AG04450 (cell line): ENCODE measurements at places on chromosomes 7 and 10. TPM values are rescaled to one million over a fixed set of nuclear protein-coding genes. Genes with fewer than 3 reads are reported as not detected.

The SPOCK2 gene
- 0.02 and 0.16 TPM in 2 replicates for polyA plus RNA-seq

The LBX1 gene
- not detected in 2 replicates for polyA plus RNA-seq

The GNGT1 gene
- polyA plus RNA-seq = not detected in 2 replicates

The VPS26A gene
- polyA plus RNA-seq = 26.9 and 44.4 TPM in 2 replicates

- DNase-seq = peak; percentile 43
Measured at GRCh38 chr10:44233561-44234482, 151.1 kb downstream of the CXCL12 start.

- no peak for DNase-seq
Measured at GRCh38 chr7:135877805-135878204, 99.4 kb downstream of the MTPN start.

DNA sequence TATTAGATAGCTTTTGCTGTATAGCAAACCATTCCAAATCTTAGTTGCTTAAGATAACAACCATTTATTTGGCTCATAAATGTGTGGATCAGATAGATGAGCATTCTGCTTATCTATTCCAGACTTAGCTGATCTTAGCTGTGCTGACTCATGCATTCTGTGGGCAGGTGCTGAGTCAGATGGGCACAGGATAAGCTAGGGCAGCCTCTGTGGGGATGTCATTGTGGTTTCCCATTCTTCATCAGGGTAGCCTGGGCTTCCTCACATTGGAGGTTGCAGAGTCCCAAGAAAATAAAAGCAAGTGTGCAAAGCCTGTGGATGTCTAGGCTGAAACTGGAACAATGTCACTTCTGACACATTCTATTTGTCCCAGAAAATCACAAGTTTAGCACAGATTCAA is 917.0 kb downstream of the TYW1 start:
- DNase-seq = no peak

DNA sequence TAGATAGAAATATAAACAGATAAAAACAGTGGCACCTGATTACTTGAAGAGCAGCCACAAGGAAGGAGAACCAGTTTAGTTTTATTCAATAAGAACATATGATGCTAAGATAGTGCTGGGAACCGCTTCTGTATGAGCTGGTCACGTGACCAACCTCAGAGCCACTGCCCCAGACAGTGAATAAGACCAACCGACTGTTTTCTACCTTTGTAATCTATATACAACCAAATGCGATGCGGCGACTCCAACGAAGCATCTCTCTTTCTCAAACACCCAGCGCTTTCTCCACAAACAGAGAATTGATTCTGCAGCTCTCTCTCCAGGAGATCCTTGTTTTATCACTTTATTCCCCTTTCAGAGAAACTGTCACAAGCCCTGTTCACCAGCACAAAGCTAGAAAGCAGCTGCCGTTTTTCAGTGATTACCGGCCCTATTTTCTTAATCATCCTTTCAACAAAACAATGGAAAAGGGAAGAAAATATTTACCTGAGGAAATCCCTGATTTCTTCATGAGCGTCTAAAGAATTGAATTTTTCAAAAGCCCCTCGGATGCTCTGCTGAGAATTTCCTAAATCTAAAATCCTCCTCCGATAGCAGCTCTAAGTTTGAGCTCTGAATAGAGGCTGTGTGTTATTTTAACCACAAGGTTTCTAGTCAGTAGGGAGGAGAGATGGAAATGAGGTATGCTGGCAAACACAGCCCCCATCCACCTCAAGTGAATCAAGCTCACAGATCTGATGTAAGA is 55.7 kb upstream of the JCAD start:
- DNase-seq = no peak

DNA sequence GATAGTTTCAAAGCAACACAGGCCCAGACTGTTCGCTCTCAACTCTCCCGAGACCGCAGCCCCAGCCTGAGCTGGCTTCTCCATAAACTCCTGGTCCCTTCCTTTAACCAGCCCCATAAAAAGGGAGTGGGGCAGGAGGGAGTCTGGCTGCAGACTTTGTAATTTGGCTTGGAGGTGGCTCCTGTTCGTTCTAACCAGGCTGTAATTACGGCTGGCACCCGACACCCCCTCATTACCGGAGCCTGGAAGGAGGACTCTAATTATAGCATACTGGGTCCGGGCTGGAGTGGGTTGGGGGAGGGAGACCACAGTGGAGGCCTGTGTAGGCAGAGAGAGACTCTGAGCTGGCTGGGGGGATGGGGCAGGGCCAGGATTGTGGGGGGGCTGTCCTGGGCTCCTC is 49.7 kb downstream of the UNC5B start:
- no peak for DNase-seq

- no peak for DNase-seq
Measured at GRCh38 chr7:148172920-148173319, 417.6 kb upstream of the C7orf33 start.

DNA sequence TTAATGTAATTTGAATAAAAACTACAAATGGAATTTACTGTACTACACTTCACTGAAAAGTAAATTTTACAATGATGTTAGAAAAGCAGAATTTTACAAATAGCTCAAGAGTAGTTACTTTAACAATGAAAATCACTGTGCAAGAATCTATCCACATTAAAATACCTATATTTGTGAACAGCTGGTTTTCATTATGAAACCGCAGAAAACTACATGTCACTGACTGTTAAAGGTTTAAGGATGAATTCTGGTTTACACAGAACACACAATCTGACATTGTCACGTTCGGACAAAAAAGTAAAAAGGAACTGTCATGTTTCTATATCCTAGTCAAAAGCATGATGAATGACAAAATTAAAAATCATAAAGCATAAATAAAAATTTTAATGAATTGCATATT is 415.3 kb upstream of the PRKCQ start:
- no peak for DNase-seq

DNA sequence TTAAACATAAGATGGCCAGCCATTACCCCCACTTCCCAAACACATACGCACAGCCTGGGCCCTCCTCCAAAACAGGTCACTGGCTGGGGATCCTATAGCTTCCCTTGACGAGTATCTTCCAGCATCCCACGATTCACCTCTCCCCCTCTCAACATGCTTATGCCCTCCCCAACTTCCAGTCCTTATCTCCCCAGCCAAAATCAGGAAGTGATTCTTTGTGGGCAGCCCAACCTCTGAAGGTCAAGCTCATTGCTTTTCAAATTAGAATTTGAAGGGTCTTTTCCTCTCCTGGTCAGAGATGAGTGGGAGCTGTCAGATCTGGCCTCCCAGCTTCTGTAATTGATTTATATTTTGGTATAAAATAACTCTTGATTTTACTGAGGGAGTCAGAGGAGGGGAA is 133.6 kb downstream of the ATXN7L1 start:
- DNase-seq = no peak

DNA sequence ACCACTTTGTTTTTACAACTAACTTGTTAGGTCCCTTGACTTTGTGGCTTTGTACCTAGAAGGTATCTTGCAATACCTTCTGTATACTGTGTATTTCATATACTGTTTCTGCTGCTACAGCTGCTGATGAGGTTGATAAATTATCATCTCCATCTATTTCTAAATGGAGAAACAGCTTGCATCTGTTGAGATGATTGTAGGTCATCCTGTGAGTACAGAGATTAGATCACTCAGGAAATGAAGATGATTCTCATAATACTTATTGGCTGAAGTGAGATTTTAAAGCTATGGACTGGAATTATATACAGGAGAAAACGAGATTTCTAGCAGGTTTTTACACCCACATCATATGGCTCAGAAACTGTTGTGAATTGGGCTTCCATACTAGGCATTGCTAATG is 280.5 kb downstream of the KCND2 start:
- no peak for DNase-seq

- no peak for DNase-seq
Measured at GRCh38 chr10:99915414-99915813, 94.3 kb downstream of the DNMBP start.

DNA sequence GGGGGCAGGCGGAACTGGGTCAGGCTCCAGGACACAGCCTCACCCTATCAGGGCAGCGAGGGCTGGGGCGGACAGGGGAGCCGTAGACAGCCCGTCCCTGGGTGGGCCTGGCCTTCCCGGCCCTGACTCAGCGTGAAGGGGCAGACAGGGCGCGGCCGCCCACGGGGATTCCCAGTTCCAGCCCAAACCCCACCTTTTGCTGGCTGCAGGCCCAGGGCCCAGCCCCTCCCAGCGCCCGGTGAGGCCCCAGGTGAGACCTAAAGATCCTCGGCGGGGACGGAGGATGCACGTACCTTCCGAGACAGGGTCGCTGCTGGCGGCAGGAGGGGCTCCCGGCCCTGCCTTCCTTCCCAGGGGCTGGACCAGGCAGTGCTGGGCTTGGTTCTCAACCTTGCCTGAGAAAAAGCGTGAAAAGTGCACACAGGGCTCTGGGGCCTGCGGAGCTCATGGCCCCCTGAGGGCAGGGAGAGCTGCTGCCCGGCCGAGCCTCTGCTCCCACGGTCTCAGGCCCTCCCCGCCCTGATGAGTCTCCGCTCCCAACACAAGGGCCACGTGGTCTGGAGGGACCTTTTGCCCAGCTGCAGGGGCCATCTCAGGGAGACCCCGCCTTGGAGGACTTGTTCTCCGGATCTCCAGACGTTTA is 43.9 kb upstream of the DNAJB6 start:
- no peak for DNase-seq

- no peak for DNase-seq
Measured at GRCh38 chr7:123761729-123762128, 12.9 kb upstream of the WASL start.

DNA sequence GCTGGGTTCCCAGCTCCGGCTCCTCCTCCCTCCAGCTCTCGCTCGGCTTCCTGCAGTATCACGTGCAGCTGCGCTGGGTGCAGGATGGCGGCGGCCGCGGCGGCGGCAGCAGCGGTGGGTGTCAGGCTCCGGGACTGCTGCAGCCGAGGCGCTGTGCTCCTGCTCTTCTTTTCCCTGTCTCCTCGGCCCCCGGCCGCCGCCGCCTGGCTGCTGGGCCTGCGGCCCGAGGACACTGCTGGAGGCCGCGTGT is at the start of gene CNNM1:
Gene CNNM1 (plus strand): TSS at position 53 of the 250 bp plus-strand sequence. CDS start 32 bp downstream, at position 85.
- no peak for DNase-seq

DNA sequence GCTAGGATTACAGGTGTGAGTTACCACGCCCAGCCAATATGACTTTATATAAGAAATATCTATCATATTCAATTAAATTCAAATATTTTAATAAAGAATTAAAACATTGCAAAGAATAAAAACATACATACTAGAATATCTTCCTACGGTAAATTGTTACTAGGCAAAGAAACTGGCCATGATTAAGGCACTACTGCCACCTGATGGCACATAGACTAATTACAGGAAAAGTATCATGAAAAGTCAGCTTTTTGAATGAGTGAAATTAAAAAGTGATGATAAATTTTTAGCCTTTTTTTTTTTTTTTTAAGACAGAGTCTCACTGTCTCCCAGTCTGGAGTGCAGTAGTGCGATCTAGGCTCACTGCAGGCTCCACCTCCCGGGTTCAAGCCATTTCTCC is 30.9 kb downstream of the MRPS33 start:
- DNase-seq = no peak

DNA sequence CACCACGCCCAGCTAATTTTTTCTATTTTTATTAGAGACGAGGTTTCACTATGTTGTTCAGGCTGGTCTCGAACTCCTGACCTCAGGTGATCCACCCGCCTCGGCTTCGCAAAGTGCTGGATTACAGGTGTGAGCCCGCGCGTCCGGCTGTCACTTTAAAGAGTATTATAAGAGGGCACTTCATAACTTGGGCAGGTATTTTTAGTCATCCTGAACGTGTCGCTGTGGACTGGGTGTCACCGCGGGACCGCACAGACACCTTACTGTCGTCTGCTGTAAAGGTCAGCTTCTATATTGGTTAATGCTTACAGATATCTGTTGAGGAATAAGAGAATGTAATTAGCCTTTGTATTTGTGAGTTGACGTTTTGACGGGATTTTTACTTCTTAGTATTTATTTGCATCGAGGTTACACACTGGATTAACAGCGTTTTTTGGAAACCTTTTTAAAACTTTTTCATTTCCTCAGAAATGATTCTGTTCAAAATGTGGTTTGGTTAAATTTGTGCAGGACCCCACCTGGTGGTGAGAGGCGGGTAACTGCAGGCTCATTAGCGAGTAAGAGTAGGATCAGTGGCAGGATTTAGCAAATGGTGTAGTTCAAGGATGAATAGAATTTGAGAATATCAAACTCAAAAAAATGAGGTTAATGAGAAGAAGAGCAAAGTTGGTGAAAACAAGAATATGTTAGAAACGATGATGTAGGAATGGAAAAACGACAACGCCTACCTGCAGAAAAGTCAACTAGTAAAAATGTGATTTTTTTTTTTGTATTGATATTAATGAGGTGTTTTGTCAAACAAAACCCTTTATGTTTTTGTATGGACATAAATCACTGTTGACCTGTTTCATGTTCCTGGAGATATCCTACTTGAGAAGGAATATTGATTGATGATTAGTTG is 3.2 kb downstream of the DNAJB6 start:
- DNase-seq = no peak

DNA sequence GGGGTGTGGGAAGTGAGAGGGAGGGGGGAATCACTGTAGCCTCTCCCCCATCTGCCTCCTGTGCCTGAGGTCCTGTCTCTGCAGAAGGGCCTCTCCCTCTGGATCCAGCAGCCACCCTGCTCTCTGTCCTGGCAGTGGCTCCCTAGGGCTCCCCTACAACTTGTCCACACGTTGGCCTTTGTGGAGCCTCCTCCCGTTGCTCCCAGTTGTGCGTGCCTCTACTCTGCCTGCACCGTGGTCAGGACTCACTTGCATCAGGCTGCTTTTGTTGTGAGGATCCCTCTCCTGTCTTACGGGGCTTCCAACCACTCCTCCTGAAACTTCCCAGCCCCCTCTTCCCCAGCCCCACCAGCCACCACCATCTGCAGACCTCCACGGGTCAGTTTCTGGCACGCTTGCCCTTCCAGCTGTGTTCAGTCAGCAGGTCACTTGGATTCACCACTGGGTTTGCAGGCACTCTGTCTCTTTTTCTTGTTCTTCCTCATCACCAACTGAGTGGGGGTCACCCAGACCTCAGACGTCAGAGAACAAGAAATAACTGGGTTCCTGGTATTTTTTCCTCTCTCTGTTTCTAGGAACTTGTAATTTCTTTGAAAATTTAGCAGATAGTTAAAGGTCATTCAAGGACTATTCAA is 62.3 kb downstream of the RAMP3 start:
- DNase-seq = no peak

DNA sequence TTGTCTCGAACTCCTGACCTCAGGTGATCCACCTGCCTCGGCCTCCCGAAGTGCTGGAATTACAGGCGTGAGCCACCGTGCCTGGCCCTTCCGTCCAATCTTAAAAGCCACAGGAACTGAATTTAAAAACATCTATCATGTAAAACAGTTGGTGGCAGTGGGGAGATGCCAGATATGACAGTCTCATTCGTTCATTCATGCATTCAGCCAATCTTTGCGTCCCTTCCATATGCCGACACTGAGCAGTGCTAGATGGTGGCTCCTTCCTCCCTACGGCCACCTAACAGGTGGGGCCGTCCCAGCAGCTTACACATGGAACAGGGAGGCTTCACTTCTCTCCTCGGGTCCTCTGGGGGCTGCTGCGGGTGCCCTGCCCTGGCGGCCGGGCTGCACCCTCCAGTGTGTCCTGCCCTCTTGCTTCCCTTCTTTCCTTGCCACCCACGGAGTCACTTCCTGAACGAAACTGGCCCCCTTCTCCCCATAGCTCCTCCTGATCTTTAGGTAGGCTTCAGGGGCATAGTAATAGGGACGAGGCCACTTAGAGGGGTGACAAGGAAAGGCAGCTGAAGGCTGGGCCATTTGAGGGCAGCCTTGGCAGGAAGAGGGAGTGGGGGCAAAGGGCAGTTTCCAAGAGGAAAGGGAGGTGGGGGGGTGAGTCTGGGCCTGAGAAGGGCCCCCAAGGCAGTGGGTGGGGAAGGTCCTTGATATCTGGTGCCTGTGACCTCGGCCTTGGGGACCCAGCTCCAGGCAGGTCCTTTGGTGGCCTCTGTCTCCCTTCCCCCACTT is 53.8 kb downstream of the PROSER2 start:
- no peak for DNase-seq
